Stimulated activated CD8-positive, alpha-beta memory T cell treated with anti-CD3 and anti-CD28 coated beads, Interleukin-2, amount 100 ng/mL, for 1 hour (primary cell): ENCODE measurements at places on chromosomes 13 and 19.

- no peak for DNase-seq
Observed at GRCh38 chr13:76474356-76474755, 411.8 kb downstream of the KCTD12 start.

- peak; percentile 65 for DNase-seq
Observed at GRCh38 chr19:43464134-43464775, 1.2 kb downstream of the LYPD3 start.

DNA sequence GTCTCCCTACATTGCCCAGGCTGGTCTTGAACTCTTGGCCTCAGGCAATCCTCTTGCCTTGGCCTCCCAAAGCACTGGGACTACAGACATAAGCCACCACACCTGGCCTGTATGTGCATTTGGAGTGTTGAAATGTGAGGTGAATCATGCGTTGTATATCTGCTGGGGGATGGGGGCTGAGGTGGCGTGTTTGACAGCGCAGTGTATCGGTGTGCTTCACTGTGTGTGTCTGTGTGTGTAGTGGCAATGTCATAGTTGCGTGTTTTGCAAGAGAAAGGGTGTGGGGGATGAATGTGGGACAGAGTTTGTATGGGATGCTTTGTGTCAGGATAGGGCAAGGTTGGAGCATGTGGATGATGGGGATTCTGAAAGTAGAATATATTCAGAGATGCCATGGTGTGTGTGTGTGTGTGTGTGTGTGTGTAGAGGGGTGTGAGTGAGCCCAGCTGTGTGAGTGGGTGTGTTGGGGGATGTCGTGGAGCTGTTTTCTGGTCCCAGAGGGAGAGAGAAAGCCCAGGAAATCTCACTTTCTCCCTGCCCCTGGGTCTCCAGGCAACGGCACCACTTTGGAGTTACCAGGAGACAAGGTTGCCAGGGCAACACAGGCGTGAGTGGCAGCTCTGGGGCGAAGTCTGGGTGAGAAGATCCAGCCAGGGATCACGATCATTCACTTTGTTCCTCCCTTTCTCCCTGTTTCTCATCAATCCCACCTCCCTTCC is 1.1 kb upstream of the SWSAP1 start:
- no peak for DNase-seq

DNA sequence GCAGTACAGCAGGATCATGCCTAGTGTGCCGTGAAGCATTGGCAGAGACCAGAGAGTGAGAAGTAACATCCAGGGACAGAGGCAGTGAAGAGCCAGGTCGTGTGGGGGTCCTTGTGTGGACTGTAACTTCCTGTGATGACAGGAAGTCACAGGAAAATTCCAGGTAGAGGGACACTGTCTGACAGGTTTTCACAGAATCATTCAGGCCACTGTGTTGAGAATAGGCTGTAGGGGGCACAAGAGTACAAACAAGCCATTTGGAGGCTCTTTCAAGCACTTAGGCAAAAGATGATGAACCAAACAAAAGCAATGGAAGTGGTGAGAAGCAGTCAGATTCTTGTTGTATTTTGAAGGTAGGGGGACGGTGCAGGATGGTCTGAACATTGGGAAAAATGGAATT is 46.4 kb downstream of the N4BP2L1 start:
- DNase-seq: no peak

- no peak for DNase-seq
Observed at GRCh38 chr19:40717880-40718773, 1.2 kb downstream of the ITPKC start.

GRCh38 chr13:82688400-82688994 is 1193.8 kb downstream of the SLITRK1 start:
- DNase-seq: no peak
